ENCODE measurements at places on chromosomes 3 and 15.

GRCh38 chr3:197674741-197675562 is 61.8 kb downstream of the RUBCN start:
- DNase-seq, result peak; percentile 47

GRCh38 chr15:62469874-62470688 is 305.0 kb upstream of the C2CD4B start:
- DNase-seq, result no peak

GRCh38 chr3:118505784-118506183 is 528.9 kb downstream of the IGSF11 start:
- no peak for DNase-seq

DNA sequence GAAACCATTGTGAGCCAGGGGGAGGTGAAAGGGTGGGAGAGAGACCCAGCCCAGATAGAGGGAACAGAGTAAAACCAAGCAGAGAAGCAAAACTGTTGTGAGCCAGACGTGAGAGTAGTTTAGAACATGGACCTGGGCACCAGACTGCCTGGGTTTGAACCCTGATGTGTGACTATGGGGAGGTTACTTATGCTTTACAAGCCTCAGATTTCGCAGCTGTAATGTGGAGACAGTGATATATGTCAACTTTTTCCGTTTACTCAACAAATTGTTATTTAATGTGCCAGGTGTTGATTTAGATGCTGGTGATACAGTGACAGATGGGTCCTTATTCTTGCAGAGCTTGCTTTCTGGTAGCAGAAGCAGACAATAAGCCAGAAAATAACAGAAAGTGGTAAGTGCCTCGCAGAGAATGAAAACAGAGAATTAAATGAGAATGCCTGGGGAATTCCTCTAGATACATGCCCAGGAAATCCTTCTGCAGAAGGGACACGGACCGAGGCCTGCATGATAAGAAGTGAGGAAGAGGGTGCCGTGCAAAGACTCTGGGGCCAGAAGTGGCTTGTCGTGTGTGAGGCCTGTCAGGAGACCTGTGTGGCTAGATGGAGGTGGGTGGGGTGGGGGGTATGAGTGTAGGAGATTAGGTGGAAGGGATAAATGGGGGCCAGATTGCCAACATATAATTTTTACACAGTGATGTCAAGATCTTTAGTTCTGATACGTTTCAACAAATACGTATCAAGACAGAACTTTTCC is 15.0 kb downstream of the KAT2B start:
- DNase-seq, result peak; percentile 69

- no peak for DNase-seq
These were observed 41.2 kb downstream of the CCDC33 start for GRCh38 chr15:74277242-74277810.

DNA sequence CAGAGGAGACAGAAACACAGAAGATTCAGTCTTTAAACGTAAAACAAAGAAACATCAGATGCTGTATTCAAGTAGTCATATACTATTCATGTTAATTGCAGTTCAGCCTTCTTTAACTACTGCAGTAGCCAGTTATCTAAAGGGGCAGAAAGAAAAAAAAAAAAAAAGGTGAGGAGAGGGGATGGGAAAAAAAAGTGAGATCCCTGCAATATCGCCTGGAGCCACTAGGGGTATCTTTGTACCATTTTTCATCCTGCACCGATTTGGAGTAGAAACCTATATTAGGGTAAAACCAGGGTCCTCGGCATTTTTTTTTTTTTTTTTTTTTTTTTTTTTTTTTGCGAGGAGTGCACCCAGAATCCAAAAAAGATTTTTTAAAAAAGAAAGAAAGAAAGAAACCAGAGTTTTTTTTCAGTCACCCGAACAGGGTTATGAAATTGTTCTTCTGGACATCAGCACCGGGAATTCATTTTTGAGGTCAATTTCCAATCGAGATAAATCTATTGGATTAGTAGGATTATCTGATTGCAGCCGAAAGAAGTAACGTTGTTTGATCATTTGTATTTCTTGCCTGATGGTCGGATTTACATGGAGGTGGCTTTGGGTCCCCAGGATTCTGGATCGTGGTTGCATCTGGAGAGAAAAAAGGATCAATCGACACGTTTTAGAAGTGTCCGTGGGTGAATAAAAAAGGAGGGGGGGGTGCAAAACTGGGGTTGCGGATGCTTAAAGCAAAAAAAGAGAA is 186.7 kb downstream of the NLGN1 start:
- DNase-seq, result peak; percentile 79

GRCh38 chr15:31069360-31070000 is 32.0 kb downstream of the TRPM1 start:
- no peak for DNase-seq

DNA sequence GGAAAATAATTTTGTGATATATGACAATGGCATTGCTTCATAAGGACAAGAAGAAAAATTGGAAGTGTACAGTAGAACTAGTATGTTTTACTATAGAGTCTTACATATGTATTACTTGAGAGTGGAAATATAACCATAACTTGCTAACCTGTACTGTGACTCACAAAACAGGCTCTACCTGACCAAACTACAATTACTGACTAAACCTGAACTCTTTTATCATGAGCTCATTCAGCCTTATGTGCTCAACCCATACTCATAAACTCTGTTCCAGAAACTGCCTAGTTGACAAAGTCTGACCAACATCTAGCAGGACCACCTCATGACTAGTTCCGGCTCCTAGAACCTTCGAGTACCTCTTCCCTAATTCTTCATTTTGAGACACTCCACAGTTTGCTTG is 6.3 kb downstream of the CDIN1 start:
- DNase-seq, result no peak

GRCh38 chr15:68580026-68580882 is 1.5 kb downstream of the CORO2B start:
- DNase-seq, result no peak

- DNase-seq, result no peak
These were observed 157.7 kb downstream of the RBMS3 start for GRCh38 chr3:29438580-29438979.

- DNase-seq, result peak; percentile 3
These were observed 39.7 kb upstream of the MLF1 start for GRCh38 chr3:158531334-158531733.

DNA sequence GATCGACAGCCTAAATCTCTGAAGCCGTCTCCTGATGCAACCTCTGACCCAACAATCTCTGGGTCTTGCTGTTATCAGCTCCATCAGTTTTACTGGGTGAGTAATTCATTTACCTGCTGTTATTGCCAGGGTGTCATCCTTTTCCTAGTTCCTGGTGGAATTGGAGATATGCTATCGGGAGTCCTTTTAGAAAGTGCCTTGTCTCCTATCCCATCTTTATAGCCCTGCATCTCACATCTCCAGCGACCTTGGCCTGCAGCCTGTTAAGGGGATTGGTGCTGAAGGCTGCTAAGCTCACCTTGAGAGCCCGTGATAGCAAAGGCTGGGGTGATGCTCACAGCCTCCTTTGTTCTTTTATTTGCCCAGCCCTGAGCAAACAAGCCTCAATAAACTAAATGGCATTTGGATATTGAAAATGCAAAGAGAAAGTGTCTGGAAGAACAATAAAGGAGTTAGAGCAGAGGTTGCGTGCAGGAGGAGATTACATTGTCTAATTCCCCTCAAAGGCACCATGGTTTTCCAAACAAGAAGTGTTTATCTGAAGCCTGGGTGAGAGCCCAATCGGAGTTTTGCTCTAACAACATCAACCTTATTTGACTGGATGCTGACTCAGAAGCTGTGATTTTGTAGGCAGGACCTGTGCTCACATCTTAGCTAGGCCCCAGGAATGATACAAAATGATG is 101.8 kb downstream of the RPLP1 start:
- no peak for DNase-seq

Measured in cerebellar cortex (tissue), 1 donor.